Peyer's patch (tissue), 4 donors: ENCODE measurements at places on chromosomes 3 and 15. TPM values are rescaled to one million over a fixed set of nuclear protein-coding genes. Genes with fewer than 3 reads are reported as not detected.

GRCh38 chr3:131370935-131371687, 10.5 kb upstream of the NUDT16 start:
- no peak for DNase-seq
- no peak overlapping the region for H3K27ac ChIP-seq
- H3K27me3 ChIP-seq: no peaks in the 10 kb centered on the region
- peaks cover 7% of the 10 kb centered on the region for H3K4me1 ChIP-seq
- H3K36me3 ChIP-seq: no peaks in the 10 kb centered on the region

GRCh38 chr3:58164199-58164879, 46.4 kb downstream of the DNASE1L3 start:
- H3K27ac ChIP-seq: no peak overlapping the region
- H3K4me3 ChIP-seq: no peak overlapping the region
- no peaks in the 10 kb centered on the region for H3K27me3 ChIP-seq
- no peaks in the 10 kb centered on the region for H3K36me3 ChIP-seq
- peak; percentile 48 for DNase-seq
- H3K4me1 ChIP-seq: no peaks in the 10 kb centered on the region

DPH3 gene
- total RNA-seq: 17.8 TPM

- DNase-seq: peak; percentile 77
- no peak overlapping the region for H3K27ac ChIP-seq
- no peak overlapping the region for H3K4me3 ChIP-seq
Observed at GRCh38 chr3:102673271-102674115, 238.7 kb downstream of the ZPLD1 start.

GABRR3 gene
- total RNA-seq: not detected

MORC1 gene
- not detected for total RNA-seq

ANKRD63 gene
- total RNA-seq: not detected

GRCh38 chr3:172153335-172153861, 114.0 kb downstream of the FNDC3B start:
- H3K27me3 ChIP-seq: no peaks in the 10 kb centered on the region
- peak; percentile 93 for DNase-seq
- no peaks in the 10 kb centered on the region for H3K4me1 ChIP-seq
- peak overlapping the region; percentile 60 for H3K27ac ChIP-seq
- H3K4me3 ChIP-seq: no peak overlapping the region

CCK gene
- 3.5 TPM for total RNA-seq

CFAP100 gene
- total RNA-seq: not detected

- DNase-seq: no peak
- H3K36me3 ChIP-seq: no peaks in the 10 kb centered on the region
- H3K27ac ChIP-seq: no peak overlapping the region
- H3K4me3 ChIP-seq: no peak overlapping the region
Observed at GRCh38 chr3:115211810-115212492, 64.9 kb upstream of the ZBTB20 start.
